ENCODE measurements at places on chromosomes 3 and 15.
A peak's percentile ranks its signal among the peaks of the same experiment; 100 is the strongest.

DNA sequence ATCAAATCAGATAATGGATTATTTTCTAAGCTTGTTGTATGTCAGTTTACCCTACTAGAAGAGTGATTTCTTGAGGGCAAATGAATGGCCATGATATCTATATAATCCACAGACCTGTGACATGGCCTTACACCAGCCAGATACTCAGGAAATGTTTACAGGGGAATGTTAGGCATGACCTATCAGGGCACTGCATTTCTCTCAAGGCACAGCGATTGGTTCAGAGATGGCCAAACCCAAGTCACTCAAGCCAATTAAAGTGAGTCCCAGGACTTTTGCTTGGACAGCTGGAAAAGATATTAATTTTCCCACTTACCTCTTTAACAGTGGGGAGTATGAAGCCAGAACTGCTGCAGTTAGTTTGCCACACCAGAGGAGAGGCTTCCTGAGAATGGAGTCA is 28.7 kb upstream of the GATA2 start:
- no peak for DNase-seq

- no peak for DNase-seq
Measured at GRCh38 chr3:141280690-141281089, 49.1 kb downstream of the PXYLP1 start.

DNA sequence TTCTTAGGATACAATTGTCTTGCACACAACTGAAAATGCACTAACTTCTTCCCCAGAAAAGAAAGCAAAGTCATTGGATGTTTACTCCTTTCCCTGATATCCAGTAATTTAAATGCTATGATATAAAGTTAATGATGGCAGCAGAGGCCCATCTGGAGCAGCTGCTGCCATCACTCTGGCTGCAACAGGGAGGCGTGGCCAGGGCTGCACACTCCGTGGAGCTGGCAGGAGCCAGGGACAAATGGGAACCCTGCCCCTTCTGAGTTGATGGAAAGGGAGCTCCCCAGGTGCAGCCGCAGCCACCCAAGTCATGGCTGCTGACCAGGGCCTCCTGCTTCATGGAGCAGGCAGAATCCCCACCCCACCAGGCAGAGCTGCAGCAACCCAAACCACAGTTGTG is 72.6 kb upstream of the ALDH1A3 start:
- no peak for DNase-seq

- DNase-seq, result no peak
Measured at GRCh38 chr15:78930577-78931388, 14.1 kb downstream of the CTSH start.

- DNase-seq, result no peak
Measured at GRCh38 chr3:179398574-179399231, 51.2 kb downstream of the MFN1 start.

GRCh38 chr3:120326784-120327183 is 22.4 kb downstream of the LRRC58 start:
- DNase-seq, result no peak

GRCh38 chr15:74857082-74857655 is 14.2 kb upstream of the ULK3 start:
- no peak for DNase-seq

- no peak for DNase-seq
Measured at GRCh38 chr3:128532012-128532983, 39.3 kb upstream of the GATA2 start.

- no peak for DNase-seq
Measured at GRCh38 chr15:60994963-60995475, 234.1 kb downstream of the RORA start.

DNA sequence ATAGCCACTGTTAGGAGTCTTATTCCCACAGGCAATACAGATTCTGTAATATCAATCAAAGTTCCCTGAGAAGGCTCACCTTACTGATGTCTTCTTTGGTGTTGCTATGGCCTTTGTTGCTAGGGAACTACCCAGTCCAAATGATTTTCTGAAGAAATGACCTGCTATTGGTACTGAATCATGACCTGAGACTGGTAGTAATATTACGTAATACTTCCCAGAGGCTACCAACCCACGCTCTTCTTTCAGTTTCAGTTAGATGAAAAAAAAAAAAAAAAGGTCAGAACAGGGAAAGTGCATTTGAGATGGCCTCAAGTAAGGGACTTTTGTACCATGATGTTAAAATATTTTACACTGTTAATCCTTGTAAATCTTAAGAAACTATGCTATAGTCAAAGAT is 1092.5 kb upstream of the EPHA6 start:
- no peak for DNase-seq

DNA sequence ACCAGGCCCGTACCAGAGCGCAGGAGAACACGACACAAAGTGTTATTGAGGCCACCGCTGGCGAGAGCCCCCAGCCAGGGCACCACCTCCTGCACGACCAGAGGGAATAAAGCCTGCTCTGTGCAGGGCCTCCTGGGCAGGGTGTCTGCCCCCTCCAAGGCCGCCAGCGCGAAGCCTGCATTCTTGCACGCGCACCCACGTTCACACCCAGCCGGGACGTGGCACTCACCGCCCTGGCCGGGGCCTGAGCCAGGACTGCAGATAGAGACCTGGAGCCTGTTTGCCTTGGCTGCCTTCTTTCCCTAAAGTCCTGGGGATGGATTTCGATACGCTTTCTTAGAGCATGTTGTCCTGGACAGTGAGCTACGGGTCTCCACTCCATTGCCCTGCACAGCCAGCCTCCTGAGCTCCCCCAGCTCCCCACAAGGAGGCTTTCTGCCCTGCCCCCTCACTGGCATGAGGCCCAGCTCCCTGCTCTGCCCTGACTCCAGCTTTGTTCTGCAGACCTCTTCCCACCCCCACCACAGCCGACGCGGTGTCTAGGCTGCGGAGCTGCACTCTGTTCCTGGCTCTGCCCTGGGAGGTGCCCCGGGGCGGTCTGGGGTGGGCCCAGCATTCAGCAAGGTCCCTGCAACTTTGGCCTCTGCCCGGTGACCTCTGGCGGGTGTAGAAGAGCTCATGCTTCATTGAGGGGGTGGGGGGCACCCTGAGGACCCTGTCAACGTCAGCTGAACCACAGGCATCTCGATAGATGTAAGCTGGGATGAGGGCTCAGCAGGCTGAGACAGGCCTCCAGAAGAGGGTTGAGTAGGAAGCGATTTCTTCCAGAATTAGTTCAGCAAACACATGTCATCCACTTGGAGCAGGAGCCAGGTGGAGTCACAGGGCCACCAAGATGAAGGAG is 145.0 kb downstream of the LRRK1 start:
- no peak for DNase-seq

GRCh38 chr3:126256251-126256650 is 75.9 kb upstream of the ALDH1L1 start:
- no peak for DNase-seq

GRCh38 chr15:43410572-43411214 is 39.8 kb downstream of the TUBGCP4 start:
- DNase-seq, result no peak

- DNase-seq, result no peak
Measured at GRCh38 chr3:122902326-122902725, 107.5 kb downstream of the SLC49A4 start.

DNA sequence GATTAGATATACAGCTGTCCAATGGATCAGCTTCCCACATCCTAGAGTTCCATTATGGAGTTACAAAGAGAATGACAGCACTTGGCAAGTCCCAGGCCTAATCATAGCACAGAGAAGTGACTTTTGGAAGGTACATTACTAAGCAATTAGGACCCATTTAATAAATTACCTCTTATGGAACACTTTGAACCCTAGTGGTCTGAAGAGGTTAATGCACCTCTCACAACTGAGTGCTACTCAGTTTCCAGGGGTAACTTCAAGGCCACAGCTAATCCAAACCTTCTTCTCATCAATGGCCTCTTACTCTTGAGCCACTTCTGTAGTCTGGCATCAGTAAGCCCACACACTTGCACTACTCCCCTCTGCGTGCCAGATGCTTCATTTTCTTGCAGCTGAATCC is 34.9 kb upstream of the MEIS2 start:
- DNase-seq, result peak; percentile 89

- no peak for DNase-seq
Measured at GRCh38 chr3:38005076-38006020, 14.8 kb downstream of the VILL start.

- DNase-seq, result no peak
Measured at GRCh38 chr3:155101398-155101797, 21.3 kb downstream of the MME start.

- no peak for DNase-seq
Measured at GRCh38 chr3:139239550-139239949, 104.3 kb upstream of the MRPS22 start.
